Right renal pelvis (tissue), 4 donors: ENCODE measurements at places on chromosomes 2 and 18.

DNA sequence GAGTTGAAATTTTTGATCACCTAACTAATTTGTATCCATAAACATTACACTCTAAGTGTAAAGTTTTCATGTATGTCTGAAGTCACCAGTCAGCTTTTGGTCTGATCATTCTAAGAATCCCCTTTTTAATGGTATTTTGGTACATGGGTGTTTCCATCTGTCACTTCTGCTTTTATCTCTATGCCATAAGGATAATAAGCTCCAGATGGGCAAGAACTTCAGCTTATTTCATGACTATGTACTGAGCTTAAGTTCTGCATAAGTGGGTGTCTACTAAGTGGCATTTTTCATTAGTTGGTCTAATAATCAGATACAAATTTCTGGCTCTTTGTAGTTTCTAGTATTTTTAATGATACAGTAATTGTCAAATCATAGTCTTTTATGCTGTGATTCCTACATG is 20.4 kb downstream of the UBXN4 start:
- DNase-seq: no peak

GRCh38 chr2:144471305-144472045 is 48.4 kb downstream of the ZEB2 start:
- DNase-seq: no peak

DNA sequence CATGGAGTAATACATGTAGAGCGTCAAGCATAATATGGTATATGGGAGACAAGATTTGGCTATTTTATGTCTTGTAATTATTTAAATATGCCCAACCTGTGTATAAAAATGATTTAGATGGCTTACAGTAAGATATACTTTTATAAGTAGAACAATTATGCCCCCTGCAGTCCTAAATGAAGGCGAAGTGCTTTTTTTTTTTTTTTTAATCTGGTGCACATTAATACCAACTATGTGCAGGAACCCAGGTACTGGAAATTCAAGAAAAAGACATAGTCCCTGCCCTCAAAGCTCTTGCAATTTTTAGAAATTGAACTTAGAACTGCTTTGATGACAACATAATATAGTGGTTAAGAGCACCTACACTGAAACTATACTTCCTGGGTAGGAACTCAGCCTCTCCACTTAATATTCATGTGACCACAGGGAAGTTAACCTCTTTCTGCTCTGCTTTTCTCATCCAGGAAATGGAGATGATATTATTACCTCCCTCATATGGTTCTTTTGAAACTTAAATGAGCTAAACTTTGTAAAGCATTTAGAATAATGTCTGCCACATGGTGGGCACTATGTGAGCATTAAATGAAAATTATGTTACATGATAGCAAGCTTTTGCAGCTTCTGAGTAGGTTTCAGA is 38.1 kb downstream of the AFTPH start:
- no peak for DNase-seq

- DNase-seq: no peak
Observed at GRCh38 chr2:121690095-121690494, 40.8 kb upstream of the CLASP1 start.

- DNase-seq: no peak
Observed at GRCh38 chr2:67457699-67458098, 60.6 kb downstream of the ETAA1 start.

- no peak for DNase-seq
Observed at GRCh38 chr2:207835805-207836204, 66.1 kb upstream of the FZD5 start.
